ENCODE measurements at places on chromosomes 1 and 21.

- DNase-seq = no peak
These were observed 317.5 kb downstream of the ASTN1 start for GRCh38 chr1:176847052-176847451.

DNA sequence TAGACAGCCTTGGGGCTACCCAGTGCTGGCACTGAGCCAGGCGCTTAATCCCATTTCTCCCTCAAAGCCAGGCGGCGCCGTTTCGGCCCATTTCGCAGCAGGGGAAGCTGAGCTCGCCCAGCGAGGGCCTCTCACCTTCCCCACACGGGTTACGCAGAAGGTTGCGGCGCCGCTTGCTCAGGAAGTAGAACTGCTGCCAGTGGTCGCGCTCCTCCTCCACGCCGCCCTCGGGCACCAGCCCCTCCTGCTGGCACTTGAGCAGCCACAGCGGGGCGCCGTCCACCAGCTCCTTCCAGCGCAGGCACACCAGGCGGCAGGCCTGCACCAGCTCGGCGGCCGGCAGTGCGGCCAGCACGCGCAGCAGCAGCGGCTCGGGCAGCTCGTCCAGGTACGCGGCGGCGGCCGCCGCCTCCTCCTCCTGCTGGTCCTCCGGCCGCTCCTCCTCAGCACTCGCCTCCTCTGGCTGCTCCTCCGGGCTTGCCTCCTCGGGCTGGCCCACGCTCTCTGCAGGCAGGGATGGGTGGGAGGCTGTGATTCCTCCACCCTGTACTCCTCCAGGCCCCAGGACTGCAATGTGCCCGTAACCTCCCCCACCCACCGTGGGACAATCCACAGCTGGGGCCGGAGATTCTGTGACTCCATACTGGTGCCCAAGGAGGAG, 3.8 kb downstream of the FBXO2 start:
- peak; percentile 88 for DNase-seq

- no peak for DNase-seq
These were observed 16.4 kb upstream of the LGR6 start for GRCh38 chr1:202176949-202177927.

- DNase-seq = no peak
These were observed 10.4 kb downstream of the KCNK1 start for GRCh38 chr1:233624289-233624688.

DNA sequence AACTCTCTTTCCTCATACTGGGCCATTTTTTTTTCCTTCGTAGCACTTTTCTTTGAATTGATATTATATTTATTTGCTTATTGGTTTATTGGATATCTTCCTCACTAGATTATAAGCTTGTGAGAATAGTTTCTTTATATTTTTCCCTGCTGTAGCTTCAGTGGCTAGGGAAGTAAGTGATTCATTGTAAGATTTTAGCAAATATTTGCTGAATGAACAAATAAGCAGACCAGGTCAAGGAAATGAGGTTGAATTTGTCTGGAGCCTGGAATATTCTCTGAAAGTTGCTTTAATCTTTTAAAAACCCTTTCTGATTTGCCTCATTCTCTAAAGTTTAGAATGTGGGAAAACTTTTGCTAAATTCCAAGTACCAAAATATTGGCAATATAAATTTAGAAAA, 80.2 kb downstream of the RABGAP1L start:
- DNase-seq = no peak

Data from CD4-positive, alpha-beta T cell treated with Interleukin-10 for 1 hour (primary cell).